ENCODE measurements at places on chromosomes 11 and 22.

DNA sequence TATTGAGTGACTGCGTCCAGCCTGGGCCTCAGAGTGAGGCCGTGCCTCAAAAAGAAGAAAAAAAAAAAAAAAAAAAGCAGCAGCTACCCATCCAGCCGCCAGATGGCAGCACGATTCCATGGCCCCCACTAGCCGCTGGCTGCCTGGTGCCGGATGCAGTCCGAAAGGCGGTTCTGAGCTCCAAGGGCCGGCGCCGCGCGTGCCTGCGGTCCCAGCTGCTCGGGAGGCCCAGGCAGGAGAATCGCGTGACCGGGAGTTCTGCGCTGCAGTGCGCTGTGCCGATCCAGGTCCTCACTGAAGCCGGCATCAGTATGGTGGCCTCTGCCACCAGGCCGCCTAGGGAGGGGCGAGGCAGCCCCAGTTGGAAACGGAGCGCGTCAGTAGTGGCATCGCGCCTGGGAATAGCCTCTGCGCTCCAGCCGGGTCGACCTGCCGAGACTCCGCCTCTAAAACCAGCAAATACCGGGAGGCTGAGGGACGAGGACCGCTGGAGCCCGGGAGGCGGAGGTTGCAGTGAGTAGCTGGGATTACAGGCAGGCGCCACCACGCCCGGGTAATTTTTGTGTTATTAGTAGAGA lies 19.3 kb downstream of the SCARF2 start:
- DNase-seq: peak; percentile 73

DNA sequence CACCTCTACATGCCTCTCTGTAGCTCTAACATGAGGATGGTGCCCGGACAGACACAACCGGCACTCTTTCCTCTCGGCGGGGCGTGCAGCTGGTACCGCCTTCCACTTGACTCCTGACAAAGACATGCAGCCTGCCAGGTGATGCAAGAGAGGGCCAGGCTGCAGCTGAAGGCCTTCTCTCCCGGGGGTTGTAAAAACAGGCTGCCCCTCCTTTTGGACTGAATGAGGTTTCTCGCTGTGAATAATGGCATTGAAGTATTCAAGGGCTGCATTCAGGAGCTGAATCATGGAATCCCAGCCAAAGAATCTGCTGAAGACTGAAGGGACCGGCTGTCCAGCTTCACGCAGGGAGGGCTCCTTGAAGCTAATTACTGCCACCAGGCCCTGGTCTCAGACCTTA lies 110.9 kb downstream of the GALNT18 start:
- peak; percentile 44 for DNase-seq

- no peak for DNase-seq
These were observed 219.6 kb downstream of the C11orf87 start for GRCh38 chr11:109641549-109641948.

DNA sequence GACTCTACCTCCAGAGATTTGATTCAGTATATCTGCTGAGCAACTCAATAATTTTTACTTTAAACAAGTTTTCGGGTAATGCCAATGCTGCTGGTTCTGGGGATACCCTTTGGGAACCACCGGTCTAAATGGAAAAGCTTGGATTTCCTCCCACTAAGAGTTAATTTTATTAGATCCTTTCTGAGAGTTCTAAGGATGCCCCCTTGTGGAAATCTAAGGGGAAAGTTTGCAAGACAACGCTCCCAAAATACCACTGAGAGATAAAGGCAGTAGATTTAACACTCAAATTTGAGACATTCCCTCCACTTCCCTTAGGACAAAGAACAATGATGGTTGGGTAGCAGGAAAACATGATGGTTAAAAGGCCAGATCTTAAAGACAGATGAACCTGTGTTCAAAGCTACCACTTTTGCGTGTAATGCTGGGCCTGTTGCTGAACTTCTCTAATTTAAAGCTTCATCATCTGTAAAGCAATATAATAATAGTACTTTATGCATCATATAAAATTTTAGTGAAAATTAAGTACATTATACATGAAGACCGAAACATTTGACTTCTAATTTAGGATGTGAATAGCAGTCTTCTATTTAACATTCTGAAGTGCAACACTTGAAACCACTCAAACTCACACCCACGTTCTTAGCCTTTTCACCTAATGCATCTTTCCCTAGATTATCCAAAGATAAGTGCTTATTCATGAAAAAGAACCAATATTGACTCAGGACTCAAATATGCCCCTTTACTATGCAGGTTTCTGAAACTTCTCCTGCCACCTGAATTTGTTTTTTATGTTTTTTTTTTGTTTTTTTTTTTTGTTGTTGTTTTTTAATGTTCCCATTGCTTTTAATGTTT lies 110.1 kb upstream of the LUZP2 start:
- DNase-seq: no peak

- no peak for DNase-seq
These were observed 133.2 kb downstream of the SLC1A2 start for GRCh38 chr11:35286126-35286525.
